ENCODE measurements at places on chromosomes 1 and 21.

DNA sequence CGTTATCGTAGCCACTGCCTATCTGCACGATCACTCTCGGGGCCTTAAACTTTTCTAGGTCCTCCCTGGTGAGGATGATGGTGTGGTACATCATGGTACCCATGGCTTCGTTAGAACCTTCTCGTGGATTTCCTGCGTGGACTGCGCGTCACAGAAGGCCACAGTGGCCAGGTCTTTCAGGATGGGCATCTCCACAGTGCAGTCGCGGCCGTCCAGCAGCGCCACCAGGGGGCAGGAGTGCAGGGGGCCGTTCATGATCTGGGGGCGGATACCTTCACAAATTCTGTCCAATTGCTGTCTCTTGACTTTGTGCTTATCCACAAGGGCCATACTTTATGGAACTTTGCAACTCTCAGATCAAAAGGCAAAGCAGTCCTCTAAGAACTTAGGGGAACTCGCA is 69.6 kb downstream of the WLS start:
- DNase-seq: no peak

GRCh38 chr1:208603721-208604120 is 359.5 kb upstream of the PLXNA2 start:
- no peak for DNase-seq

- no peak for DNase-seq
Measured at GRCh38 chr1:243799908-243800307, 50.1 kb downstream of the AKT3 start.

DNA sequence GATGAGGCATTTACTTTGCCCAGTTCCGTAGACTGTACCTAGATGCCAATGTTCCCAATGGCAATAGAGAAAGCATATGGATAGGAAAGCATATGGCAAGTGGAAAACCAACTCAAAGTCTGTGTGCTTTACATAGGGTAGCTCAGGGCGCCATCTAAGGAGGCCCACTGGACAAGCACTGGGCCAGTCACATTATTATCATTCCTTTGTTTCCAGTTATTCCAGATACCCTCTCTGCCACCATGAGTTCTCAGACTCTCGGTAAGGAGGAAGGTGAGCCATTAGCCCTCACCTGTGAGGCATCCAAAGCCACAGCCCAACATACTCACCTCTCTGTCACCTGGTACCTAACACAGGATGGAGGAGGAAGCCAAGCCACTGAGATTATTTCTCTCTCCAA is 9.8 kb downstream of the CD101 start:
- DNase-seq: no peak

DNA sequence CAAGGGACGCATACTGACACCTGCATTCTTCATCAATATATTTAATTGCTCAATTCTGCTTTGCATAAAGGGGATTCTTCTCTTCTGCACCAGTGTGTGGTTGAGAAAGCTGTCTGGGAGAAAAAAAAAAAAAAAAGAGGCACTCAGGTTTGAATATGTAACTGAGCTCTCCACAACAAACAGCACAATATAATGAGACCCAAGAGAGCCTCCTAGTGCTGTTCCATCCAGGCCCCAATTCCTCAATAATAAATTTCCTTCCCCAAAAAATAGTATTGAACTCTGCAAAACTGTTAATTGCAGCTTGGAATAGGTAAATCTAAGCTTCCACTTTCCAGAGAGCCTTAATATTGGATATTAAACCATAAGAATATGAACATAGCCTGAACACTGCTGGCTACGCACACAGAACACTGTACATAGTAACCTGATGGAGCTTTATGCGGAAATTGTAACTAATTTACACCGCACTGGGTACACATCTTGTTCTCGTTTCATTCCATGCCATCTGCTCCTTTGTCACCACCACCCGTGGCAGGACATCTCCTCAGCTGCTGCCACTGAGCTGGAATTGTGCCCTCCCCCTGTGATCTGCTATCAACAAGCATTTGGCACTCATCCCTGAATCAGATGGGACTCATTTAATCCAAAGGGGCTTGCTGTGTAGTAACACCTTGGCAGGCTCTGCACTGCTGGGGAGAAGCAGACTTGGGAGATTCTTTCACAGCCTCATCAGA is 272.0 kb downstream of the HHIPL2 start:
- DNase-seq: no peak

DNA sequence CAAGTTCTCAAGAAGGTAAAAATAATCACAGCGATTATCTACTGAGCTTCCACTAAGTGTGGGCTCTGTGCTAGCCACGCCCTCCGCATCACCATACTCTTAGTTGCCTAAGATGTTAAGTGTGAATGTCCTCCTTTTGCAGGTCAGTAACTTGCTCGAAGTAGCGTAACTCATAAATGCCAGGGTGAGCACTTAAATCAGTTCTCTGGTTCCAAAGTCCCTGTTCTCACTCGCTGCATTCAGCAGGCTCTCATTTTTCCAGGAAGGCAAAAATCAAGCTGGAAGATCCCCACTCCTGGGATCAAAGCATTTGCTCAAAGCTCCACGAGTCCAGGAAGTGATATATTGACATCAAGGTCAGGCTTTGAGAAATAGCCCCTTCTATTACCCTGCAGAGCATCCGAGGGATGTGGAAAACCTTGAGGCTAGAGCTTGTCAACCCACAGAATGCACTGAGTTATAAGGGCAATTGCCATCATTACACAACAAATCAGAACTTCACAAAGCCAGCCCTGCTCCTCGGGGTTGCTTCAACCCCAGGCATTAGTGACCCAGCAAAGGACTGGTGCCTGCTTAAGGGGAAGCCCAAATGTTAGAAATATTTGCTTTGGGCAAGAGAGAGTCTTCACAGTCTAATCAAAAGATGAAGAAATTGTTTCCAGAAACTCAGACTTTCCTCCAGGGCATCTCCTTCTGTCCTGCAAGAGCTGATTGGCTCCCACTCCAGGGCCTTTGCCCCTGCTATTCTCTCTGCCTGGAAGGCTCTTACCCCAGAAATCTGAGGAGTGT is 19.5 kb downstream of the SLC30A1 start:
- no peak for DNase-seq

- no peak for DNase-seq
Measured at GRCh38 chr1:211541720-211542477, 37.1 kb downstream of the SLC30A1 start.

DNA sequence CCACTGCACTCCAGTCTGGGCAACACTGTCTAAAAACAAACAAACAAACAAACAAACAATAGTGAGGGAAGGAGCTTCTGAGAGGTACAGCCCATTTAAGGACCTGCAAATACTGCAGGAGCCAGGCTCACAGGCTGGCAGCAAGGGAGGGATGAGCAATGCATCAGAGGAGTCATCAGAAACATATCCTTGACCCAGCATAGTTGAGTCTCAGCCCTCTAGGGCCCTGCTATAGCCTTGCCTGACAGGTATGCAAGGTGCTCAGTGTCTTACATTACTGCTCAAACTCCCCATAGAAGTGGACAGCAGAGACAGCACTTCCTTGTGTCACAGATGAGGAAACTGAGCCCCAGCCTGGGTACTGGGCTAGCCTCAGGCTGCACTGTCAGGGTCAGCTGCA is 7.3 kb upstream of the TTC4 start:
- DNase-seq: no peak

DNA sequence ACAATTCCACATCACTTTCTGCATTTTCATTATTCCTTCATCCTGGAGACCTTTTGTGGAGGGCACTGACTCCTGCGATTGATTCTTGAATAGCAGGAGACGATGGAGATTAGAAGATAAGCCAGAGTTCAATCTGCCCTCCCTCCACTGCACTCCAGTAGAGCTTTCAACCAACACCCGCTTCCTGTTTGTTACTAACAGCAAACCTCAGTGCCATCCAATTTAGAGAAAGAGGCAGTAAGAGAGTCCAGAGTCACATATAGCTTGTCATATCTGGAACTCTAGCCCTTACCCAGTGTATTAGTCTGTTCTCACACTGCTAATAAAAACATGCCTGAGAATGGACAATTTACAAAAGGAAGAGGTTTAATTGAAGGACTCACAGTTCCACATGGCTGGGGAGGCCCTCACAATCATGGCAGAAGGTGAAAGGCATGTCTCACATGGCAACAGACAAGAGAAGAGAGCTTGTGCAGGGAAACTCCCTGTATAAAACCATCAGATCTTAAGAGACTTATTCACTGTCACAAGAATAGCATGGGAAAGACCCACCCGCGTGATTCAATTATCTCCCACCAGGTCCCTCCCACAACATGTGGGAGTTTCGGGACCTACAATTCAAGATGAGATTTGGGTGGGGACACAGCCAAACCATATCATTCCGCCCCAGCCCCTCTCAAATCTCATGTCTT is 55.9 kb downstream of the PCBP3 start:
- no peak for DNase-seq

DNA sequence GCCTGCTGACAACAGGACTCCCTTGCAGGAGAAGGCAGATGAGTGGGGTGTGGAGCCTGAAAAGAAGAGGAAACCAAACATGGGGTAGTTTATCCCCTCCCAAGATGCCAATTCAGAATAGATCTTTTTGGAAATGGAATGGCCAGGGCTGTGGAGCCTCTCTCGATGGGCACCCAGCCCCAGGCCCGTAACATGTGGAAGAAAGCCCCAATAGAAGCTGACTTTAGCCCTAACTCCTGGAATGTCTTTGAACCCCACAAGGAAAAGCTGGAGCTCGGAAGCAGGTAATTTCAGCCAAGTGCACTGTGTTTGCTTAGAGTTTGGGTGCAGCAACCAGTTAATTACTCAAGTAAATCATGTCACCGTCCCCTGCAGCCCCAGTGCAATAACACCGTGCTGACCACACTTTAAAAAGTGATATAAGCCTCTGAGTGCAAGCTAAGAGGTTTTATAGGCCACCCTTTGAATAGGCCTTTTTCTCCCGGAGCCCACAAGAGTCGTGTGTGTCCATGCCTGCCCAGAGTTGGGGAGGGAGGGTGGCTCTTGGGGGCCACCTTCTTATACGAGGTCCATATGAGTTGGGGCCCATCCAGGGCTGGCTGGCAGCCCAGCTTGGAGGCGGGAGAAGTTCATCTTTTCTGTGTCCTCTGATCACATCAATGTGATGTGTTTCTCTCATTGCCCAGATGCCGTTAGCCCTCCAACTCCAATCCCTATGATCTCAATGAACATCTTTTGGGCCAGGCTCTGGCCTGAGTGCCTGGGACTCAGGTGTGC is 153.2 kb downstream of the TRABD2B start:
- no peak for DNase-seq

DNA sequence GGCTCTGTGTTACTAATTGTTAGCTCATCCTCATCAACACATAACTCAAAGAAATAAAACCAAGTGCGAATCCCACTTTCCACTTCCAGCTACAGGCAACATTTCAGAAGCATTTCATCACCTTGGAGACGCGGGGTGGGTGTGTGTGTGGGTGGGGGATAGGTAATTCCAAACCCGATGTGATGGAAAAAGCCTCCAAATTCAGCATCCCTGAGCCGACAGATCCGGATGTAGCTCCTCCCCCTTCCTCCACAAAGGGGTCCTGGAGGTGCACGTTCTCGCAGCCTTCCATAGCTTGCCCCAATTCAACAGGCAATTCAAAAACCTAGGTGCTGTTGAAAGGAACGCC is 486 bp downstream of the HSPA13 start:
- DNase-seq: no peak

DNA sequence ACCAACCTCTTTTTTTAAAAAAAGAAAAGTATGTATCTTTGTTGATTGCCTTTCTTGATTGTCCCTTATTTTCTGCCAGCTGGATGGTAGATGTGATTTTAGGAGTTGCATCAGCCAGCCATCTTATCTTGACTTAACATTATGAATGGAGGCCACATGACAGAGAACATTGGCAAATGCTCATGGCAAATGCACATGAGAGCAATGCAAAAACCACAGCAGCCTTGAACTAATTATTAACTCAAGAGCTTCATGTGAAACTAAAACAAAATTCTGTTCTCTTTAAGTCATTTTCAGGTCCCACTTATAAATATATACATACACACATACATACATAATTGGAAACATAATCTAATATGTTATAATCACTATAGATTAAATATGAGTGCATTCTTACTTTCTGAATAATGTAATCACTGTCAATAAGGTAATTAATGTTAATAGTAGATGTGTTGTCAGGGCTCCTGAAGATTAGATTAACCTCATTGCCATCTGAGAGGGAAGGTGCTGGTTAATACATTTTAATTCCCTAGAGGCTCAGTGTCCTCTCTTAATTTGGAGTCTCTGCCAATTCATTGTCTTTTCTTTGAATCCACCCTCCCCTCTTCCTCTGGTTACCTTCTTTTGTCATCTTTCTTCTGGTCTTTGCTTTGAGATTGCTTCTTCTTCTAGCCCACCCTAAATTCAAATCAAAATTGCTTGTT is 962.2 kb downstream of the ADGRL2 start:
- no peak for DNase-seq

DNA sequence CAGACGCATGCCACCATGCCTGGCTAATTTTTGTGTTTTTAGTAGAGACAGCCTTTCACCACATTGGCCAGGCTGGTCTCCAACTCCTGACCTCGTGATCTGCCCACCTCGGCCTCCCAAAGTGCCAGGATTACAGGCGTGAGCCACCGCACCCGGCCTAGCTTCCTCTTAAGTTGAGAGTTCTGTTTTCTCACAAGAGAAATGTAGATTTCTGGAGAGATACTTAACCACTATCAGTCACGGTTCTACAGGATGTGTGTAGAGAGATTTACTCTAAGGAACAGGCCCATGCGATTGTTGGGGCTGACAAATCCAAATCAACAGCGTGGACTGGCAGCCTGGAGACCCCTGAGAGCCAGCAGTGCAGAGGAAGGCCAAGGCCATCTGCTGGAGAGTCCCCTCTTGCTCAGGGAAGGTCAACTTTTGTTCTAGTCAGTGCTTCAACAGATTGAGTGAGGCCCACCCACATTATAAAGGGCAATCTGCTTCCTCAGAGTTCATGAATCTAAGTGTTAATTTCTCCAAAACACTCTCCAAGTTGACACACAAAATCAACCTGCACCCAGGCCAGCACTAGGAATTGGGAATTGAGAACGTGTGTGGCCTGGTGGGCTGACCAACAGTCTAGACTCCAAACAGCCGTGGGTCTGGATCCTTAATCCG is 38.7 kb downstream of the CHAF1B start:
- DNase-seq: no peak

- no peak for DNase-seq
Measured at GRCh38 chr21:21096956-21097355, 98.7 kb downstream of the NCAM2 start.

- no peak for DNase-seq
Measured at GRCh38 chr1:247843411-247843810, 1.7 kb upstream of the OR11L1 start.

- peak; percentile 37 for DNase-seq
Measured at GRCh38 chr1:231626535-231626950, at the start of gene DISC1. DISC1 (plus strand) TSS chr1:231626790; CDS start chr1:231626868, 78 bp downstream.

DNA sequence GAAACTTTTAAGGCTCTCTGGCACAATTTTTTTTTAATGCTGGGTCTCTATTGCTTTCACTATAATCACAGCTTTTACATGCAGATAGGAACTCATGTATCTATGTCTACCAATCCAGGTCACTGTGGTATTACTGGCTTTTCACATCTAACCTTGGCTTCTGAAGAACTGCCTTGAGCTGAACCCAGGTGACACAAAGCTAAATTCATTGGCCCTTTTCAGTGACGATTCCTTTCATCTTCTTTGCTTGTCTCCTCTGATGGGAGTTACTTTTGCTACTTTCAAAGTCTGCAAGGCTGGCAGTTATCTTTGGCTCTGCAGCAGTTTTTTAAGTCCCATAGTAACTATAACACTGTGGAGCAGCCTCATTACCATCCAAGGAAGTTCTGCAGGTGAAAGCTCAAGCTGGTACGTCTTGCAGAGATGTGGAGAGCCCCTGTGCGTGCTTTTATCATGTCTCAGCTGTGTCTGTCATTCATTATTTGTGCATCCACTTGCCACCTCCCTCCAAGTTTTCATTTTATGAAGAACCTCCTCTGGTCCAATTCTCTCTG is 364.3 kb downstream of the VAV3 start:
- no peak for DNase-seq
